ENCODE measurements at places on chromosomes 5 and 9.

DNA sequence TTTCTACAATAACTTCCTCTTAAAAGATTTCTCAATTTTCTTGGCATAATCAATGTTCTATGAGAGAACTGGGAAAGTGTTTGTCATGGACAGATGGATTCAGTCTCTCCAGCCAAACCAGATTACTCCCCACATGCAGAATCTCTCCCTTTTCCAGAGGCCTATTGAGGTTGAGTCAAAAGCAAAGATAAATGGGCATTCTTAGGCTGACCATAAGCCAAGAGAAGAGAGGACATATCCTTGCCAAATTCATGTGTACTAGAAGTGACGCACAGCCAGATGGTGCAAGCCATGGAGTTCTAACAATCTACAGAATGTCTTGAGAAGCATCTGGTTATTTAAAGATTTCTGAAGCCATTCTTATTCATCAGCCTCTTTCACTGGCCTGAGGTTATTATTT lies 2115.0 kb downstream of the MAT2B start:
- H3K4me1 ChIP-seq: peaks cover 21% of the 10 kb centered on the region
- H3K27me3 ChIP-seq: peaks cover 5% of the 10 kb centered on the region
- H3K27ac ChIP-seq: no peak overlapping the region
- no peak for DNase-seq
- no peak overlapping the region for H3K4me3 ChIP-seq
- H3K36me3 ChIP-seq: peaks cover 14% of the 10 kb centered on the region

- no peaks in the 10 kb centered on the region for H3K36me3 ChIP-seq
- DNase-seq: no peak
- H3K27me3 ChIP-seq: peaks cover 2% of the 10 kb centered on the region
- peaks cover 18% of the 10 kb centered on the region for H3K4me1 ChIP-seq
- H3K27ac ChIP-seq: no peak overlapping the region
Observed at GRCh38 chr5:143890487-143890886, 78.5 kb downstream of the HMHB1 start.

DNA sequence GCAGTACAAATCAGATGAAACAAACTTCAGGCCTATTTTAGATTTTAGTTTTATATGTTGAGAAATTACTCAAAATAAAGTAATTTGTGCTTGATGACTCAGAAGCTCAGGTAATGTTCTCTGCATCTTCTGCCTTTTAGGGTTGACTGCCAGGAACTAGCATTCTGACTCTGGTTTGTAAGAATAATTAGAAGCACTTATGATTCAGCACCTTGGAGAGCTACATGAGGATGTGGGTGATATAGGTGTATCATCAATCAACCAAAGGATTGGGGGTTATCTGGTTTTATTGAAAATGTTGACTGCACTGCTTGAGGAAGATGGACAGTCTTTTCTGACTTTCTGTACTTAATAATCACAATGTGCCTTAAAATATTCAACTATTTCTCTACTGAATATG lies 118.7 kb upstream of the SGCD start:
- H3K36me3 ChIP-seq: no peaks in the 10 kb centered on the region
- H3K27me3 ChIP-seq: no peaks in the 10 kb centered on the region
- no peak overlapping the region for H3K4me3 ChIP-seq
- no peak overlapping the region for H3K27ac ChIP-seq
- no peak for DNase-seq

DNA sequence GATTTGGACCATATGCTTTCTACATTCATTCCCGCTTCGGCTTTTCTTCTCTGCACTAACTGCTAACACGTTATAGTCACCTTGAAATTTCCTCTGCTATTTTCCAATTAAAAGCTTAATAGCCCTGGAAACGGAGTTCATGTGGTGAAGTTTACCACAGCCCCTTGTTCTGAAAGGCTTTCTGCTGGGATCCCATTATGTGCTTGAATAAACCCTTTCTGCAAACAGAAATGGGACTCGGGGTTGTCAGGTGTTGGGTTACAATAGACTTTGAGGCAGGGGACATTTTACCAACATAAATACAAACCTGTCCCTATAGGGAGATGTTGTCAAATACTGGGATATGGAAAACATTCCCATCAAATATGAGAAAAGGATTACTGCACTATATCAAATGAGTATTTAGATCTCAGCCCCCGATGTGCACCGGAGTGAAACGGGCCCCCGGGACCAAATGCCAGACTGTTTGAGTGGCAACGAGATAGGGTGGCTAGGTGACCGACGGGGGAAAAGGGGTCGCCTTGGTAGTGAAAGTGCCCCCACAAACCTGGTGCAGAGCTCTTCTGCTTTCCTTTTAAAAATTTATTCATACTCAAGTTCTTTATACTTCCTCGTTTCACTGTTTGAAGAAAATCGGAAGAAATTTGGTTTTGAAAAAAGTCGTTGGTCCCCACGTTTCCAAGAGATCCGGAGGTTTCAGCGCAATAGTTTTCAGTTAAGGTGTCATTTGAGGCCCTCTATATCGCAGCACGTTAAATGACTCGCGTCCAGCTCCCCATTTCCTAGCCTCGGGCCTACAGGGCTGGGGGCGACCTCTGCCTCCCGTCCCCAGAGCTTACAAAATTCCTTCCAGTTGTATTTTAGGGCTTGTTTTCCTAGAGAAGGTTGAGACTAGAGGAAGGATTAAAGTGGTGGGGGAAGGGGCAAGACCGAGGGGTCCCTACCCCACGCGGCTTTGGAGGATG lies 2.1 kb upstream of the DMRT3 start:
- DNase-seq: no peak
- peak overlapping the region; percentile 28 for H3K4me3 ChIP-seq
- H3K27me3 ChIP-seq: peaks cover 49% of the 10 kb centered on the region
- peaks cover 5% of the 10 kb centered on the region for H3K4me1 ChIP-seq
- no peak overlapping the region for H3K27ac ChIP-seq

- H3K27me3 ChIP-seq: peaks cover 6% of the 10 kb centered on the region
- peak overlapping the region; percentile 20 for H3K4me3 ChIP-seq
- no peaks in the 10 kb centered on the region for H3K36me3 ChIP-seq
- H3K4me1 ChIP-seq: peaks cover 26% of the 10 kb centered on the region
Observed at GRCh38 chr9:129586685-129587084, 34.2 kb downstream of the C9orf50 start.

GRCh38 chr9:7489036-7489435 lies 310.5 kb downstream of the DMAC1 start:
- H3K4me1 ChIP-seq: peaks cover 4% of the 10 kb centered on the region
- H3K36me3 ChIP-seq: no peaks in the 10 kb centered on the region
- no peak overlapping the region for H3K4me3 ChIP-seq
- no peak for DNase-seq
- H3K27me3 ChIP-seq: no peaks in the 10 kb centered on the region

DNA sequence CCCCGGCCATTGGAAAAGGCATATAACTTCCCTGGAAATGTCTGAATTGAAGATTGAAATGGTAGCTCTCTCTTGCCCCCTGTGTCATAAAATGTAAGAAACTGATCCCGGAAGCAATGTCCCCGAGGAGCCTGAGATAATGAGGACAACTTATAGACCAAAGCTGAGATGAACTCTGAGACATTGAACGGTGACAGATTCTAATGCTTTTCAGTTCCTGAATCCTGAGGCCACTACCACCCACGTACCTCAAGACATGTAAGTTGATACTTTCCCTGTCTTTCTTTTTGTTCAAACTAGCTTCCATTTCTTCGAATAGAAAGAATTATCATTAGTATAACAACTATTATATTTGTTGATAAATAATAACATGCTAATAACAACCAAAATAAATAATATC lies 51.0 kb downstream of the KIF4B start:
- H3K27me3 ChIP-seq: no peaks in the 10 kb centered on the region
- H3K36me3 ChIP-seq: peaks cover 4% of the 10 kb centered on the region
- DNase-seq: no peak

DNA sequence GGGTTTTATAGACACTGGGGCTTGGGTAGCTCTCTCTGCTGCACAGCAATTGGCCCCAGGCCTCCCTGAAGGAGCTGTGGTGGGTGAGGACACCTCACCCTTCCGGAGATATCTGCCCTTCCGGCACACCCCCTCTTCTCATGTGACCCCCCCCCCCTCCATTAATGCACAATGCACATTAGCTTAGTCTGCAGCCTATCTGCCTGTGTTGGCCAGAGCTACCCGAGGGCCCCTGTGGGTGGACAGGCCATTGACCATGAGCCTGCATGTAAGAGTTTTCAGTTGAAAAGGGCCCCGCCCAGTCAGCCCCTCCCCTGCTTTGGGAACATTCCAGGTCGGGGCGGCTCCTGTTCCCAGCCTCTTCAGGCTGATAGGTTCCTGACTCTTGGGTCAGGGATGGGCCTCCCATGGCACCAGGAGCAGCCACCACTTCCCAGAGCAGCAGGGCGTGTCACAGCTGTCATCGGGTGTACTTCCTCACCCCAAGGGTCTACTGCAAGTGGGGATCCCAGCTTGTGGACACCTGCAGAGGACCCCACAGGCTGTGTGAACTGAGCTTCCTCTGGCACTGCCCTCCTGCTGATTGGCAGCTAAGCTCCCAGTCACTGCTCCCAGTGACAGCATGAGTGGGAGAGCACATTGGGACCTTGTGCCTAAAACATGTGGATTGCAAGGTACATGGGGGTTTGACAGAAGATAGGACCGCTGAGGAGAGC lies 17.8 kb downstream of the PHF2 start:
- H3K4me3 ChIP-seq: no peak overlapping the region
- H3K36me3 ChIP-seq: no peaks in the 10 kb centered on the region
- no peak overlapping the region for H3K27ac ChIP-seq
- H3K27me3 ChIP-seq: no peaks in the 10 kb centered on the region
- H3K4me1 ChIP-seq: peaks cover 31% of the 10 kb centered on the region

- no peak for DNase-seq
- no peak overlapping the region for H3K4me3 ChIP-seq
- H3K27ac ChIP-seq: no peak overlapping the region
Observed at GRCh38 chr5:69004676-69005075, 89.1 kb upstream of the SLC30A5 start.

DNA sequence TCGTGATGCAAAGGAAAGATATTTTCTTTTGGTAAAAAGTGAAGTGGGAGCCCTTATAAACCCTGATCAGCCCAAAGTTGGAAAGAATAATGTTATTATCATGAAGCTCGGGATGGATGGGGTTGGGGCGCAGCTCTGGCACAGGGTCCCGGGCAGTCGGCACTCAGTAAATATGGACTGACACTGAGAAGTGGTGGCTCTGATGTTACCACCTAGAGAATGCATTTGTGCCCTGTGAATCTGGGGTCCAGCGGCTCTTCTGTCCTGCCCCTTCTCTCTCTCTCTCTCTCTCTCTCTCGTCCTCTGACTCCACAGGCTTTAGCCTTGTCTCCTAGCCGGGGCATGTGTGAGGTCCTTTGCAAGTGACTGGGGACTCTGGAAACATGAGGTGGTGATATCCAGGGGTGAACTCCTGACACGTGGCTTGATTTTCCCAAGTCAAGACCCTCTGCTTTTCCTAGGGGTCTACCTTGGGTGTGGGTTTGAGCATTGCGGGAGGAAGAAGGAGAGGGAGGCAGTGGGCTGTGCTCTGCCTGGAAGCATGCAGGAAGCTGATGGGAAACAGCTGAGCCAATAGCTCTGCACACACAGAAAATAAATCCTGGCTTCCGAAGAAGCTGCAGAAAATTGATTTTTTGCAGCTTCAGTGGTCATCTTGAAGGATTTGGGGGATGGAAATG lies 162.7 kb downstream of the MACROH2A1 start:
- no peak overlapping the region for H3K27ac ChIP-seq
- peak; percentile 5 for DNase-seq
- peaks cover 6% of the 10 kb centered on the region for H3K27me3 ChIP-seq
- H3K4me3 ChIP-seq: no peak overlapping the region

- no peak overlapping the region for H3K4me3 ChIP-seq
- peaks cover 2% of the 10 kb centered on the region for H3K27me3 ChIP-seq
- H3K36me3 ChIP-seq: no peaks in the 10 kb centered on the region
- H3K4me1 ChIP-seq: peaks cover 2% of the 10 kb centered on the region
- DNase-seq: no peak
Observed at GRCh38 chr5:44862808-44863207, 54.1 kb downstream of the MRPS30 start.

DNA sequence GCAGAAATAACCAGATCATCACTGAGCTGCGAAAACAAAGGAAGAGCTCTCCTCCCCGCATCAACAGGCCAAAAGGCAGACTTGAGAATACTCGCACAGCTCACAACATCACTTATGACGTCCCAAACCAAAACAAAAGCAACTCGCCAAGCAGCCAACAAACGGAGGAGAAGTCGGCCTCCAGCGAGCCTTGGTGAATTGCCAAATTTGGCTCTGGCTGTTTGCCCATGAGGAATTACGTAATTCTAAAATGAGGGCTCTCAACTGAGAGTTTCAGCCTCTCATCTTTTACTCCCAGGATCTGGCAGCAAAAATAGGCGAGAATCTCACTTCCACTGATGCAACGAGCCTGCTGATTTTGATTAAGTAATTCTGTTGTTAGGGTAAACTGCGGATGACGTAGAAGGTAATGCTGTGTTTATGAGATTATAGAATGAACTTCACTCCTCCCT lies 51.7 kb upstream of the SEMA6A start:
- no peak overlapping the region for H3K27ac ChIP-seq
- H3K4me1 ChIP-seq: peaks cover 2% of the 10 kb centered on the region
- no peaks in the 10 kb centered on the region for H3K36me3 ChIP-seq
- H3K4me3 ChIP-seq: no peak overlapping the region
- no peak for DNase-seq

DNA sequence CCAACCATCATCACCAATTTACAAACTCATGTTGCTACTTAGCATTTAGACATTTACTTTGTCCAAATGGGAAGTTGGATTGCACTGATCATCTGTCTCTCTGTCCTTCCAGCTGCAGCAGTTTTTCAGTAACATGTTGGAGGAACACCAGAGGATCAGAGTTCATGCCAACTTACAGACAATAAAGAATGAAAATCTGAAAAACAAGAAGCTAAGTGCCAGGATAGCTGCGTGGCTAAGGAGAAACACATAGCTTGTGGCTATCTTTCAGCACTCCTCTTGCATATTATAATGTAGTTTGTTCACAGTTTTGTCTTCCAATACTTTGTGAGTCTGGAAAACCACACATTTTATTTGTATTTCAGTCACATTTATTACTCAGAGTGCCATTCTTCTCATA lies 6.4 kb upstream of the ARL14EPL start:
- no peak overlapping the region for H3K4me3 ChIP-seq
- H3K27ac ChIP-seq: no peak overlapping the region
- no peaks in the 10 kb centered on the region for H3K4me1 ChIP-seq
- H3K27me3 ChIP-seq: no peaks in the 10 kb centered on the region
- DNase-seq: no peak
- no peaks in the 10 kb centered on the region for H3K36me3 ChIP-seq

GRCh38 chr9:87875831-87876545 lies 6.7 kb upstream of the SPATA31E1 start:
- H3K4me1 ChIP-seq: peaks cover 6% of the 10 kb centered on the region
- H3K27me3 ChIP-seq: peaks cover 3% of the 10 kb centered on the region
- no peak overlapping the region for H3K27ac ChIP-seq
- peaks cover 10% of the 10 kb centered on the region for H3K36me3 ChIP-seq
- no peak for DNase-seq

DNA sequence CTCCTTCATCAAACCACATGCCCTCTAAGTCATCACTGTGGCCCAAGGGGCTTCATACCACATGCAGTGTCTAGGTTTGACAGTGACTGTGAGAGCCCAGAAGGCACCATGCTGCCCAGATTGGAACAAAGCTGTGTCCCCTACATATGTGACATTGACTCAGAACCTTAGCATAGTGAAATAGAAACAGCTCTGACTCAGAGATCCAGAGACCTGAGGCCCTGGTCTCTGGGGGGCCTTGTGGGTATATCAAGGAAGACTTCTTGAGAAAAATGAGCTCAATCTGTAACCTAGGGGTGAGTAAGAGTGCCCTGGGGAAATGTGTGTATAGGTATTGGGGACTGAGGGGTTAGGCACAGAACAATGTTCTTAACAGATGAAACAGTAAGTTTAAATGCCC lies 7.1 kb upstream of the ENTREP1 start:
- H3K27me3 ChIP-seq: peaks cover 4% of the 10 kb centered on the region
- H3K4me3 ChIP-seq: no peak overlapping the region
- peaks cover 16% of the 10 kb centered on the region for H3K36me3 ChIP-seq
- no peak overlapping the region for H3K27ac ChIP-seq

- peaks cover 34% of the 10 kb centered on the region for H3K4me1 ChIP-seq
- H3K27ac ChIP-seq: no peak overlapping the region
- peaks cover 1% of the 10 kb centered on the region for H3K27me3 ChIP-seq
- no peak overlapping the region for H3K4me3 ChIP-seq
- no peak for DNase-seq
Observed at GRCh38 chr5:74624501-74624900, 16.0 kb downstream of the ENC1 start.
